ENCODE measurements at places on chromosomes 5 and 9. TPM values are rescaled to one million over a fixed set of nuclear protein-coding genes. Genes with fewer than 3 reads are reported as not detected.

The IFNE gene
- total RNA-seq = 61.8 TPM

The FAM114A2 gene
- 39.5 TPM for total RNA-seq

The CA9 gene
- total RNA-seq = 8.1 TPM

The PCDHGB1 gene
- 3.3 TPM for total RNA-seq

The SLC34A3 gene
- total RNA-seq = not detected

The WDR38 gene
- not detected for total RNA-seq

The OSTF1 gene
- total RNA-seq = 46.6 TPM

The ANKRD34B gene
- not detected for total RNA-seq

The MLANA gene
- 0.05 TPM for total RNA-seq

The SLC45A2 gene
- total RNA-seq = not detected

The C5orf52 gene
- total RNA-seq = not detected

The OR1Q1 gene
- total RNA-seq = not detected

The SMIM33 gene
- not detected for total RNA-seq

The SPINK6 gene
- not detected for total RNA-seq

The LHX3 gene
- total RNA-seq = not detected

The PCDHB12 gene
- 0.30 TPM for total RNA-seq

The LCN12 gene
- 0.51 TPM for total RNA-seq

The NR2F1-AS1 gene
- total RNA-seq = 15.4 TPM

The SPATA31E1 gene
- total RNA-seq = not detected

The CREBRF gene
- 10.0 TPM for total RNA-seq

The MELK gene
- total RNA-seq = 3.0 TPM

The RXRA gene
- total RNA-seq = 12.4 TPM

The SYK gene
- not detected for total RNA-seq

The FAM81B gene
- total RNA-seq = not detected

The WDR70 gene
- 34.1 TPM for total RNA-seq

Data from smooth muscle cell of the umbilical artery (primary cell).